Stimulated activated CD8-positive, alpha-beta memory T cell treated with anti-CD3 and anti-CD28 coated beads, Interleukin-4, amount 100 ng/mL, for 1 hour (primary cell): ENCODE measurements at places on chromosomes 7 and 10.

DNA sequence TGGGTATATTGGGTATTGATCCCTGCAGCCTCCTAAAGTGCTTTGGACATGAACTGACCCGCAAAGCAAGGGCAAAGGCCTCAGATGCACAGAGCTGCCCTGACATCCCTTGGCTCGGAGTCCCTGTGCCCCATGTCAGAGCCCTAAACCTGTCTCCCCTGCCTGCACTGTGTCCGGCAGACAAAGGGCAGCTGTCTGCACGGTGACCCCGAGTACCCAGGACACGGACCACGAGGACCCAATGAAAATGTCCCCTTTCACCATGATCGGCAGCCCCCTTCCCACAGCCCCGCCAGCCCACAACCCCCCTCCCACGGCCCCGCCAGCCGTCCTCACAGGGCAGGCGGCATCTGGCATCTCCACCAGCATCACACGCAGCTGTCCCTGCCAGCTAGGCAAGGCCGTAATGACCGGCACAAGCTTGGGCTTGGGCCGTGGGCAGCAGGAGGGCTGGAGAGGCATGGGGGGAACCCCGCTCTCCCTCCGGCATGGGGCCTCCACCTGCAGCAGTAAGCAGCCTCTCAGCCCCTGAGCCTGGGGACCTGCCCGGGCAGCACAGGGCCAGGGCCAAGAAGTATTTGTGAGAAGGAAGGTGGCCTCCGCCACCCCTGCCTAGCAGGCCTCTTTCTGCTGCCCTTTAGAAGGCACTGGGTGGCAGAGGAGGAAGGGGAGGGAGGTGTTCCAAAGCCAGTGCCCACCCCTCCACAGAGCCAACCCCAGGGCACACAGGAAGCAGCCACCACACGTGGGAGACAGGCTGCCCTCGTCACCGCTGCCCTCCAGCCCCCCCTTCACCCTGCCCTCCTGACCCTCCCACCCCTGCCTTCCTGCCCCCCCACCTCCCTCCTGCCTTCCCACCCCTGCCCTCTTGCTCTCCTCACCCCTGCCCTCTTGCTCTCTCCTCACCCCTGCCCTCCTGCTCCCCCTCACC lies 10.1 kb downstream of the NUDT1 start:
- no peak for DNase-seq

- DNase-seq: no peak
Observed at GRCh38 chr7:20220293-20220761, 3.1 kb upstream of the MACC1 start.

- no peak for DNase-seq
Observed at GRCh38 chr10:114914560-114914959, 23.4 kb upstream of the TRUB1 start.

DNA sequence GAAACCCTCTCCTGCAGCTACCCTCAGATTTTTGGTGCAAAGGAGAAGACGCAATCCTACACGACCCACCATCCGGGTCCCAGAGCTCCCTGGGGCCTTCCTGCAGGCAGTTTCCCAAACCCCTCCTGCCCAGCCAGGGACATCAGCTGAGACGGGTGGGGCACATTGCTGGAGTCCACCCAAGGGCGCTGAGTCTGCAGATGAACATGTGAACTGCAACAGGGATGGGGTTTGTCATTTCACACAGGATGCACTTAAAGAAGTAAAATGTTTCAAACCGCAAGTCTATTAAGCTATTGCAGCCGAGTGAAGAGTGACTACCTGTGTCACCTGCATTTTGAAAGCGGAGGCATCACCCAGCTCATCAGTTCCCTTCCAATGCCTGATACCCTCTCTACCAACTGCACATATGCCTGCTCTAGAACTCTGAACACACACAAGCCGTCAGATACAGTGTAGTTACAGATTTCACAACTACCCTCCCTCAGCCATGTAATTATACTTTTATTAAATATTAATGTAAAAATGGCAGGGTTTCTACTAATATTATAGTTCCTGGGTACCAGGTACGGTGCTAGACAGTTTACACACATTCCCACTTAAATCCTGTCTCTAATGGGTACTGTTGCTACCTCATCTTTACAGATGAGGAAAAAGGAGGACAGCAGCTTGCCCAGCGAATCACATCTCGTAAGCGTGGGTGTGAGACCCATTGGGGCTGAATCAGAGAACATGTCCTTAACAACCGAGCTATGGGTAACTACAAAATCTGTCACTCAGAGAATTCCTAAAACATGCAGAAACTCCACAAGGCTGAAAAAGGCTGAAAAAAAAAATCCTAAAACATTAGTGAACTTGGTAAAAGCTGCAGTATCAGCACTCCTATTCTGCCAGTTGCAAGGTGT lies 71.2 kb downstream of the GRB10 start:
- no peak for DNase-seq

DNA sequence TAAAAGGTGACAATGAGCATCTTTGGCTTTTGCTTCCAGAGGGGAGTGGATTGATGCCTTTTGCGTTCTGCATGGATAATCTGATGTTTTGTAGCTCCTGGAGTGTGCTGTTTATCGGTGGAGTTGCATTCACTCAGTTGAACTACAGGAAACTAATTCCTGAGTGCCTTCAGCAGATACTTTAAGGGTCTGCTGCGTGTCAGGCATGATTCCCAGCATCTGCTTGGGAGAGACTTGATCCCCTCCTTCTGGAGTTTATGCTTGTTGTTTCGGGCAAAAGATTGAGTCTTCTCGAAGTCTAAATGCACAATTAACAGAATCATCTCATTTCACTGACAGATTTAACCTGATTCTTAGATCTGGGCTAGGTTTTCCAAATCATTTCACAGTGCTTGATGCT lies 46.2 kb downstream of the CELF2 start:
- no peak for DNase-seq

GRCh38 chr7:137664846-137665245 lies 181.9 kb downstream of the DGKI start:
- DNase-seq: no peak

- DNase-seq: no peak
Observed at GRCh38 chr7:124718032-124718766, 47.4 kb downstream of the GPR37 start.

GRCh38 chr10:43204943-43205671 lies 61.8 kb downstream of the RASGEF1A start:
- DNase-seq: no peak

- DNase-seq: no peak
Observed at GRCh38 chr10:68560186-68560942, at the start of gene TET1. TET1 (plus strand) TSS chr10:68560337; CDS start chr10:68572339, 12,002 bp downstream.

DNA sequence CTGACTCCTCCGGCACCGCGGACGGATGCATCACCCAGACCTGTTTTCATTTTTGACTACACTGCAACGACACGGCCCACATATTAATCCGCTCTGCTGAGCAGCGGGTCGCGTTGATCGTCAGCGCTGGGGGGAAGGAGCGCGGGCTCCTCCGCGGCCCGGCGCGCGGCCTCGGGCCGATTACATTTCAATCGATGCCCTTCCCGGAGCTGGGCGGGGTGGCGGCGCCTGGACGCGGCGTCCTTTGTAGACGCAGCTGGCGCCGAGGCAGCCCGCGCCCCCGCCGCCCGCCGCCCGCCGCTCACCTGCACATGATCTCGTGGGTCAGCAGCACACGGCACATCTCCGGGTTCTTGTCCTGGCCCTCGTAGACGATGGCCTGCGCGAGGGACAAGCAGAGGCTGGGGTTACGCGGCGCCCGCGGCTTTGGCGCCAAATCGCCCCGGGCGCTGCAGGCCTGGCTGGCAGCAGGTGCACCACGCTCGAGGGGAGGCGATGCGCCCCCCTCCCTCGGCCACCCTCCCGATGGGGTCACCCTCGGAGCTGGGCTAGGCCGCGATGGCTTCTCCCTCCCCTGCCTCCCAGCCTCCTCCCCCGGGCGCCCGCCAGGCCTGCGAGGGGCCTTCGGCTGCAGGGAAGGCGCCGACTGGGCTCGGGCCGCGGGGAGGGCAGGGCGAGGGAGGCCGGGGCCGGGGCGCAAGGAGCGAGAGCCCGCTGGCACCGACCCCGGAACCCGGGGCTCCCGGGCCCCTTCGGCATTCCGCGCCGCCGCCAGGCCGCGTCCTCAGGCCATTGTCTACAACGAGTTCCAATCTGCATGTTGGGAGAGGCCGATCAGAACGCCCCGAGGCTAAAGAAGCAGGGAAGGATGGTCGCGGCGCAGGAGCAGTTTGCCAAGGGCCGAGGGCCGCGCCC lies 5.2 kb downstream of the EBF3 start:
- DNase-seq: no peak

DNA sequence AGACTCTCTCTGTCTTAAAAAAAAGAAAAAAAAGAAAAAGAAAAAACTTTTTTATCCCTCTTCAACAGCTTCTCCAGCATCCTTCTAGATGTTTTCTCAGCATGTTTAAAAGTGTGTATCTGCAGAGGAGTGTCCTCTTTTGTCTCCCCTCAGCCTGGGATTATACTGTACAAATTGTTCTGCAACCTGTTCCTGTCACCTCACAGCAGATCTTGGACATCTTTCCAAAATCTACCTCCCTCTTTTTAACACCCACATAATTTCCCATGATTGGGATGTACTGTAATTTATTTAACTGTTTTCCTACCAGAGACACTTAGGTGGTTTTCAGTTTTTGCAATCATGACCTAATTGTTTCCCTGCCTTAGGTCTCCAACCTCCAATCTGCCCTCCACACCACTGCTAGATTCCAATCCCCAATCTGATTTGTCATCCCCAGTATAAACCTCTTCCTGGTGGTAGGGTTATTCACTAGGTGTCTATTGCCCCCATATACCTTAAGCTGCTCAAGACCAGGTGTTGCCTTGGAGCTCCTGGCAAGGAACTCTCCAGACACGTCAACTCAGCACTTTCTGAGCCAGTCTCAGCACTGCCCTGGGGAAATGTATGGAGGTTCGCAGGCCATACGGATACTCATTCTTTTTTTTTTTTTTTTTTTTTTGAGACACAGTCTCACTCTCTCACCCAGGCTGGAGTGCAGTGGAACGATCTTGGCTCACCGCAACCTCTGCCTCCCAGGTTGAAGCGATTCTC lies 17.6 kb upstream of the DDIT4 start:
- DNase-seq: no peak

- no peak for DNase-seq
Observed at GRCh38 chr10:70162892-70163201, 7.5 kb downstream of the SAR1A start.
